ENCODE measurements at places on chromosomes 7 and 10.
A peak's percentile ranks its signal among the peaks of the same experiment; 100 is the strongest.

- no peak for DNase-seq
These were observed at the start of gene TMEM196 for GRCh38 chr7:19772841-19773760. TSS of gene TMEM196 (minus strand) at chr7:19773617. CDS start at chr7:19772696, 921 bp downstream.

DNA sequence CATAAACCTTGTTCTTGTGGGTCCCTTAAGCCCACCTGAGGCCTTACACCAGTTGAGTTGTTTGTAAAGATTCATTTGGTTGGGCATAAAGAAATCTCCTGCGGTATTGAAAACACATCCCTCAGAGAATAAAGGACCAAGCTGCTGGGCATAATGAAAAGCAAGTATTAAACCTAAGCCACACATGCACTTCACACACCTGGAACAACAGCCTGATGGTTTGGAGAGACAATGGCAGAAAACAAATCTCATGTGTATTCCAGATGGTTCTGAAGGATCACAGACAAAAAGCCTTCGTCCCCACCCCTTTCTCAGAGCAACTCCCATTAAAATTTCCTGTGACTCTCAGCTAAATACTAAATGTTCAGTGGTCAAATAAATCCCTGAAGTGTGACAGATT, 44.2 kb downstream of the FEZF1 start:
- DNase-seq: no peak

GRCh38 chr10:84957427-84957826, 629.0 kb downstream of the CCSER2 start:
- no peak for DNase-seq

DNA sequence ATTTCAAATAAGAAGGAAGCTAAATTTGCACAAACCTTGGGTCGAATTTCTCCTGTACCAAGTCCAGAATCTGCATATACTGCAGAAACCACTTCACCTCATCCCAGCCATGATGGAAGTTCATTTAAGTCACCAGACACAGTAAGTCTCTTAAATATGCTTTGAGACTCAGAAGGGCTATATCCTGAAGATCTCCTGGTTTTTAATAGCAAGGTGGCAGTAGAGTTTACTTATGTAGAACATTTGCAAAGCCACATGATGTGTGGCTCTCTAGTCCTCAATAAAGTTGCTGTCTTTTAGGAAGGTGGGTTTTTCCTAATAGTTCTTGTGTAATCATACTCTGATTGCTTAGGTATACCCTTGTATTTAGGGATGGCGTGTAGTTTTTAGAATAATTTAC, 8.7 kb downstream of the DBF4 start:
- DNase-seq: no peak

- no peak for DNase-seq
These were observed 206.9 kb upstream of the MBL2 start for GRCh38 chr10:52979295-52979990.

GRCh38 chr10:6680735-6681134, 100.7 kb upstream of the PRKCQ start:
- no peak for DNase-seq

- DNase-seq: no peak
These were observed 1079.6 kb upstream of the C7orf33 start for GRCh38 chr7:147510923-147511322.

DNA sequence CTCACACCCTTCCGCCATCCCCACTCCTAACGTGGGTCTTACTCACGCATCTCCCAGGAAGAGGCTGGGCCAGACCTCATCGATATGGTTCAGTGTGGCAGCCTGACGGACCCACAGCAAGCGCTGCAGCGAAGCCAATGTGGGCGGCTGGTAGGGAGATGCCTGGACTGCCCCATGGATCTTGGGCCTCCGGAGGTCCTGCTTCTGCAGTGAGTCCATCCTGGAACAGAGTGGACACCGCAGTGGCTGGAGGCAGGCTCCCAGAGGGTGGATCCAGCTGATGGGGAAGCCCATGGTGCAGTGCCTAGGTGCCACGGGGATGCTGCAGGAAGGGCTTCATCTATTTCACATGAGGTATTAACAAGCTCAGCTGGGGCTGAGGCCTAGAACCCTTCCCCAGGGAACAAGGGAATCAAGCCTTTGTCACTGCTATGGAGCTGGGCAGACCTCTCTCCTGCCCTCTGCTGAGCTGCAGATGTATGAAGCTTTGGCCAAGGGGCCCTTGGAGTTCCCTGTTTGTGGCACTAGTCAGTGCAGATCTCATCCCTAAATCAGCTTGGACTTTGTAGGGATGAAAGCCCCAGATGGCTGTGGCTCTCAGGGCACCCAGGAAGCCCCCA, 13.7 kb upstream of the SAMD8 start:
- DNase-seq: no peak

- DNase-seq: peak; percentile 3
These were observed 76.4 kb downstream of the LYZL2 start for GRCh38 chr10:30553018-30553625.

DNA sequence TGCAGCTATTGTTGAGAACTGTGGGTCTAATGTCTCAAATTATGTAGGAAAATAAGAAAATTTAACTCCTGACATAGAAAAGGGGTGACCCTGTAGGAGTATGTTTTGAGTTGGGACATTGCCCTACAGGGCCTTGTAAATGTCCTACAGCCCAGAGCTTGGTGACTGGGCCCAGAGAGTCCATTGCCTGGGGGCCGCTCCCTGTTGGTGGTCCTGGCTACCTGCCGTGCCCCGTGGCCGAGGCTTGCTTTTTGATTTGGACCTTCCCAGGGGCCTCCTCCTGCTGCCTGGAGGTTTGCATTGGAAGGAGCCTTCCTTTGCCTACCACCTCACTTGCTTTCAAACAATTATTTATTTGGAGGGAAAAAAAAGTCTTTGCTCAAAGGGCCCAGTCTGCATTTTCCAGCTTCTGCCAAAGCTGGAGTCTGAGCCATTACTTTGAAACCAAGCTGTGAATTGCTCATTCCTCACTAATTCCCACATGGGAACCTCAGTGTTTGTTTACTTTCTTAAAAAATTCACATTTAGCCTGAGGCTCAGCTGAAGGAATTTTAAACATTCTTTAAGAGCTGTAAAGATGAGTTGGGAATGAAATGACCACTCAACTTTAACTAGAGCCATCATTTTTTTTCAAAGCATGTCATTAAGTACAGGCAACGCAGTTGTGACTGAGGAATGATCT, 355.0 kb downstream of the GLRX3 start:
- DNase-seq: no peak

DNA sequence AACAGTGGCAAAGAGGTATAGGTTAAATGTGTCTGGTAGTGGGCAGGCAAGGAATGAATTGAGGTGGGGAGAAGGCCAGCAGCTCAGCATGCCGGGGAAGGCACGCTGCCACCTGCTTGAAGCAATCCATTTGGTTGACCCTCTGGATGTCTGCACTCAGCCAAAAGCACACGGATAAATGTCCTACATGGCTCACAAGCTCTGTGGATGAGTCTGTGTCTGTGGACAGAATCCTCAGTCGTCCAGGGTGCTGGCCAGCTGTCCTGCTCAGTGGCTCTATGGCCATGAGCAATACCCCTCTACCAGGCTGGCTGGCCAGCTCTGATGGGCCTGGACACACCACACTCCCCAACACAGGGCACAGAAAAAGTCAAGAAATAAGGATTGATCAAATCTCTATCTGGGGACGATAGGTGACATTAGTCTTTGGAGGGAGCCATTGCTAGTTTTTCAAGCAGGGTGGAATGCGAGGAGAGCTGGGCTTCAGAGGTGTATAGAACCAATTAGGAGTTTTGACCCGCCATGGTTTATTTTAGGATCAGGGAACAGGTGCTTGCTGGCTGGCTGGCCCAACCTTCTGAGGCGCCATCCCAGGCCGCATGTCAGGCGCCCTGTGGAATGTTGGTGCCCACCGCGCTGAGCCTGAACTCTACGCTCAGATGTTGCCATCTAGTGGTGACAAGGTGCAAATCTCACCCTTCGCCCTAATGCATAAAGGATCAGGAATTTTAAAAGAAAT, 493.4 kb downstream of the TNS3 start:
- DNase-seq: peak; percentile 37

DNA sequence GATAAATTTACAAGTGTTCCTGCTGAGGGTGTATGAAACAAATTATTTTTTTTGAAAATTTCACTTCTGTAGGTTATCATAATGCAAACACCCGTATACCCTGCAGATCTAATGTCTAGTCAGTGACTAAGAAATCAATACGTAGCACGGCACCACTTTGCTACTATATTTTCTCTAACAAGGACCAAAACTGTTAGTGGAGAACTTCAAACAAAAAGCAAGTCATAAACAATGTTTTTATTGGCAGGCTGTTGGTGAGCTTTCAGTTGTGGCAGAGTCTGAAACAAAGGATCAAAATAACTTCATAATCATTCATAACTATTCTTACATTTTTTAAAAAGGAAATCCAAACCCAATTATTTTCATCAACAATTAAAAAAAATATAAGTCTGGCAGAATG, 11.8 kb downstream of the SEM1 start:
- DNase-seq: no peak

DNA sequence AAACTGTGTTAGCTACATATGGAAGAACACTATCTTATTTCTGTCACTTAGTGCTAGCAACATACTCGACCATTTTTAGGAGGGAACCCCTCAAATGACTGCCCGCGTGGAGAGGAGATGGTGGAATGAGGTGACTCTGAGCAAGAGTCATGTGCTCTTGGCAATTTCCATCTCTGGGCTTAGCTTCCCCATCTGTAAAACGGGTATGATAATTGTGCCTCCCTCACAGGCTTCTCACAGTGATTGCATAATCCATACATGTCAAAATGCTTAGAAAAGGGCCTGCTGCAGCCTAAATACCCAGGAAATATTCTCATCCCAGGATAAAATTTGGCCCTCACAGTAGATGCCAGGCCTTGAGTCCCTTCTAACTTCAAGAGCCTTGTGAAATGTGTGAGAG, 86.6 kb downstream of the WDFY4 start:
- no peak for DNase-seq

GRCh38 chr7:44750424-44750823, 1.8 kb downstream of the ZMIZ2 start:
- DNase-seq: no peak

- no peak for DNase-seq
These were observed 13.4 kb upstream of the HNRNPH3 start for GRCh38 chr10:68318331-68319059.

DNA sequence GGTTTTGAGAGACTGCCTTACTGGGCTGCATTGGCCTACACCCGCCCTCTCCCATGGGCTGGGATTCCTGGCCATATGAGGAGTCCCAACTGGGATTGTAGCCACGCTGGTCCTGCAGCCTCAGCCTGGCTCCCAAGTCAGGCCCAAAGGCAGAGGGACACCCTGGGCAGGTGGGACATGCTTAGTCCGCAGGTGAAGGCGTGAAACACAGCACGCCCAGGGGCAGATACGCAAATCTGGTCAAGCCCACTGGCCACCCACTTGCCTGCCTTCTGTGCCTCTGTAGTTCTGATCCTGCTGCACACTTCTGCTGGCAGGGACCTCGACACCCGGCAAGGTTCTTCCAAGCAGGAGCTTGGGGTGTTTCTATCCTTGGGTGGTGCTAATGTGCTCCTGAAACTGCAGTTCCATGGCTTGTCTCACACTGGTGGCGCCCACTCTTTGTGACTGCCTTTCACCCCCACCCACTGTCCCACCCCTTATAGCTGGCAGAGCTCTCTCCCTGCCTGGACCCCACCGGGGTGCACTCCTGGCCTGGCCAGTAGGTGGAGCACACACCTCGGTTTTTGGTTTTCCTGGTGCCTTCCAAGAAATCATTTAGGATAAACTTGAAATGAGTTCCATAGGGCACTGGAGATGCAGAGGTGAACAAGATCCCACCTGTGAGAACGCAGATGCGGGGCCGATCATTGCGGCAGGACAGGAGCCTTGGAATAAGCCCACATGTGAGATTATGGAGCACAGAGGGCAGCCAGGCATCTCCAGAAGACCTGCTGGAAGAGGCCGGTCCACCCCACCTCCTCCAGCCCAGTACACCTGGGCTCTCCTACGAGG, 47.9 kb downstream of the MKI67 start:
- DNase-seq: no peak

GRCh38 chr10:132592790-132593383, 55.3 kb downstream of the INPP5A start:
- no peak for DNase-seq

DNA sequence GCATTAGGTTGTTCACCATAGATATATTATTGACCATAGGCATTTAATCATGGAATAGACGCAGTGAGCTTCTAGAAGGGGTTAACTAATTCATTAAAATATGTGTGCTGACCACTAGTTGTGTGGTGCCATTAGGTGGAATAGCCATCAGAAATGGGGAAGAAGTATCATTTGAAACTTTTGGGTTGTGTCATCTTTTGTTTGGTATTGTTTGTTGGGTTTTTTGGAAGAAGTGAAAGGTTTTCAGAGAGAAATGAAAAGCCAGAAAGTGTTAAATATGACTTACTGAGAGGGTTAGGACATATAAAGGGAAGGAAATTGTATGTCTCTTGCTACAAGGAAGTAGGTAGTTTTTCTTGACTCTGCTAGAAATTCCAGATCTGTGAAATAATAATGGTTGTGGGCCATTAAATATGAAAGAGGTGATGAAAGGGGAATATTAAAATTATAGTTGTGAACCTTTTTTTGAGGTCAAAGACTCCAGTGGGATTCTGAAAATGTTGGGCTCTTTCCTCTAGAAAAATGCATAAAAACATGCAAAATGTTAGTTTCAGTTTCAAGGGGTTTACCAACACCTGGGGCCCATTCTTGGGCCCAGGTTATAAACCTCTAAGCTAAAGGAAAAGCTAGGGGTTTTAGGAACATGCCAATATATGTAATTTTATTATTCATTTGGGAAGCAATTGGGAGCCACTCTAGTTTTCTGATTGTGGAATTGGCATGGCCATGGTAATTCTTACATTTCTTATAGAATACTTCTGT, 348.5 kb downstream of the BBS9 start:
- DNase-seq: no peak

DNA sequence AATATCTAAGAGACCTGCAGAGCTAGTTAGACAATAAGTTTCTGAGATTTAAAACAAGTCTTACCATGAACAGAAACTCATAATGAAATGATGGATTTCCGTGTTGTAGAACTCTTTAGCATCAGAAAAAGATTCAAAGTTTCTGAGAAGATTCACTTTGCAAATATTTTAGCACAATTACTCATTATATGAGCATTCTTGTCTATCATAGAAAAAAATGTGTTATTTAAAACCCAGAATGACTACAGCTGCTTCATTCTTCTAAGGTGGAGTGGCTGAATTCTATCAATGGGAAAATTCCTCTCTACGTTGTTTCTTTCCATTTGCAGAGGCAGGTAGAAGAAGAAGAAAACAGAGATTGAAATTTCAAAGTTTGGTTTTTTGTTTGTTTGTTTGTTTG, 21.0 kb upstream of the RALA start:
- no peak for DNase-seq

GRCh38 chr7:72254455-72254854, 157.7 kb downstream of the CALN1 start:
- no peak for DNase-seq
